ENCODE measurements at places on chromosomes 1 and 21. TPM values are rescaled to one million over a fixed set of nuclear protein-coding genes. Genes with fewer than 3 reads are reported as not detected.
A peak's percentile ranks its signal among the peaks of the same experiment; 100 is the strongest.

The FMO4 gene
- total RNA-seq: 6.6 TPM

The SLFNL1 gene
- total RNA-seq: 0.97 TPM

The HSPB7 gene
- total RNA-seq: 7.0 TPM

GRCh38 chr1:65694126-65694525 lies 98.6 kb upstream of the PDE4B start:
- no peak for DNase-seq

DNA sequence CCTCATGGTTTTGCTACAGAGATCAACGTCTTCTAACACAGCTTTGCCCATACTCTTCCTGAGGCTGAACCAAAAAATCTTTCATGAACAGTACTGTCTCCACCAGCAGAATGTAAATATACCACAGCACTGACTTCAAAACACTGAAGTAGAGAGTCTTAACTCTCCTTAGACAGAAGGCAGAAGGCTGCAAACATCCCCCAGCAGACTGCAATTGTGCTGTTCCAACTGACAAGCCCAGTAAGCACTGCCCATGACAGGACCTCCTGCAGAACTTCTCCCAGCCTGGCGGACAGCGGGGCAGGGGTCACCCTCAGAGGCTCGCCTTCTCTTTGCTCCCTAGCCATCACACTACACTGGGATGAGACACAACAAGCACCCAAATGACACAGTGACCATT lies 218.7 kb downstream of the RERE start:
- no peak for DNase-seq

DNA sequence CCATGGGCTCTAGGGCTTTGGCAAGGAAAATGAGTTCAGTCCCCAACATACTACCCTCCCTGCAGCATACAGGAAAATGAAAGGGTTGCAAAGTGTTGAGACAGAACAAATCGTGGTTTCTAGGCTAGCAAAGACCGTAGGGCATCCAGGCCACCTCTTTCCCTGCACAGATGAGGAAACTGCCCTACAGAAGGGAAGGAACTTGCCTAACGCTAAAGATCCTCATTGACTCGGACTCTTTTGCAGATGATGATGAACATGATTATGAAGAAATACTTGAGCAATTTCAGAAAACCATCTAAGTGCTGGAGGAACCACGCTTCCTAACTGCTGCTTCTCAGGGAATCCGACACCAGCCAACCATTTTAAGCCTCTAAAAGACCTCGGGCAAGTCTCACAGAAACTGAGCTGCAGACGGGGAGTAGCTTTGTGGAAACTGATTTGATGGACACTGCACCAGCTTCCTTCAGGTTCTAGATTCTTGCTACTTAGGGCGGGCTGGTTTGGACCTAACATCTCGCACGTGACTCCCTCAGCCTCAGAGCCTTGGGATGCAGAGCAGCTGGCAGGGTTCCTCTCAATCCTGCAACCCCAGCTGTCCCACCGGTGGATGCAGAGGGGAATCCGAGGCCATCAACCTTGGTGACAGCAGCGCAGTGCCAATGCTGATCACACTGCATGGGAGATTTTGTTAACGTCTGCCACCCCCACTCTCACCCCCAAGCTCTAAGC lies 13.4 kb downstream of the THEMIS2 start:
- no peak for DNase-seq

DNA sequence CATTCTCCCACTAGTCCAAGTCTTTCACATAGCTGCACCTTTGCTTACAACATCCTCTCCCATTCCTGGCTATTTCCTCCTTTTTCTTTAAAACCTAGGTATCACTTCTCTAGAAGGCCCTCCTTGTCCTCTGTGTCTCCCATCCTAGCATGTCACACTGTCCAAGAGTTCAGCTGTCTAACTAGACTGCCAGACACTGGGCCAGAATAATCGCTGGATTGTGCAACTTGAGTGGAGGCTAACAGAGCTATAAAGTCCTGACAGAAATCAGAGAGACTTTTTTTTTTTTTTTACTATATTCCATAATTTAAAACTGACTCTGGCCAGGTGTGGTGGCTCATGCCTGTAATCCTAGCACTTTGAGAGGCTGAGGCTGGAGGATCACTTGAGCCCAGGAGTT lies 4.2 kb upstream of the ANGPTL7 start:
- DNase-seq: no peak

GRCh38 chr1:228902781-228903433 lies 167.6 kb downstream of the RHOU start:
- peak; percentile 91 for DNase-seq
